Activated naive CD4-positive, alpha-beta T cell treated with anti-CD3 and anti-CD28 coated beads, Interleukin-2, amount 50 U/mL, for 72 hours (primary cell): ENCODE measurements at places on chromosomes 4 and X. TPM values are rescaled to one million over a fixed set of nuclear protein-coding genes. Genes with fewer than 3 reads are reported as not detected.

RGN gene
- total RNA-seq = not detected

FGA gene
- total RNA-seq = not detected

SNX25 gene
- total RNA-seq = 9.8 TPM

CENPVL1 gene
- total RNA-seq = not detected

CYP4V2 gene
- 0.36 TPM for total RNA-seq

CCDC158 gene
- not detected for total RNA-seq
